ENCODE measurements at places on chromosomes 5 and 9.
A peak's percentile ranks its signal among the peaks of the same experiment; 100 is the strongest.

DNA sequence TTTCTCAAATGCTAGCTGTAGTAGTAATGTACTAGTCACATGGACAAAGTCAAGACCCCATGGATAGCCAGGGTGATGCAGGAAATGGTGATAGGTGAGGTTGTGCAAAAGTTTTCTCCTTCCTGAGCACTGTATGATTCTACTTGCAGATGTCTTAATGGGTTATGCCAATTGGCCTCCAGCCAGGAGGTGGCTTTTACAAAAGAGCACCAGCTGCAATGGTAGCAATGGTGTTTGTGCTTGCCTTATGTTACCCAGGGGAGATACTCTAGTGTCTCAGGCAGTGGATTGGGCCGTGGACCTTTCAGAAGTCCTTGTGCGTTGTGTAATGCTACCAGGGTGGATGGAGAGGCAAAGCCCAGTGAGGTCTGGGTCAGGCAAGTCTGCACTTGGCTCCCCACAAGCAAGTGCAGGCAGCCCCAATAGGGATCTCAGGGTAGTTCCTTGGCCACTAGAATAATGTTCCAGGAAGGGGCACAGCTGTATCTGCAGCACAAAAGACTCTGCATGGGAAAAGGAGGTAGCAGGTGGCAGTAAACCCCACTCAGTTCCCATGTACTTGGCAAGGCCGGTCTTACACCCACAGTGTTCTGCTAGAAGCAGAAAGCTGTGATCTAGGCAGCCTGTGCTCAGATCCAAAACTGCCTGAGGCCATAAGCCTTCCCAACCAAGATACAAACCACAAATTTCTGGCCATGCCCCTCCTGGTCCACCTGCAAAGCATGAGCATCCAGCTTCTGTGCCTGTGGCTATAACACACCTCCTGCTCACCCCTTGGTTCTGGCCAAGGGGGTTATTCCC is 46.4 kb upstream of the EDIL3 start:
- DNase-seq = no peak

- DNase-seq = peak; percentile 50
Measured at GRCh38 chr5:34657988-34658387, 1.9 kb downstream of the RAI14 start.

DNA sequence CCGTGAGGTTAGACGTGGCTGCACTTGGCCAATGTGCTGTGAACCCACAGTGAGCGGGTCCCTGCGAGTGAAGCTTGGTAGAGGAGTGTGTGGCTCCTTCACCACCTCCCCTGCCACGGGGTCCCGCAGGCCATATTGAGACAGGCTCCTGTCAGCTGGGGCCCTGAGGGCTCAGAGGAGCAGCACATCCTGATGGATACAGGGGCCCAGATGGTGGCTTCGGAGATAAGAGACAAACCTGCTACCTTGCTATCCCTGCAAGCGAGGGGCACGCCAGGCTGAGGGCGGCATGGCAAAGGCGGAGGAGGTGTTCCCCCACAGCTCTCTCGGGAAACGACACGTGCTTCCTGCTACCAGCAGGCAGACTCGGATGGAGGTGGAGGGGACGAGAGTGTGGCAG is 33.1 kb downstream of the SLC6A3 start:
- no peak for DNase-seq

DNA sequence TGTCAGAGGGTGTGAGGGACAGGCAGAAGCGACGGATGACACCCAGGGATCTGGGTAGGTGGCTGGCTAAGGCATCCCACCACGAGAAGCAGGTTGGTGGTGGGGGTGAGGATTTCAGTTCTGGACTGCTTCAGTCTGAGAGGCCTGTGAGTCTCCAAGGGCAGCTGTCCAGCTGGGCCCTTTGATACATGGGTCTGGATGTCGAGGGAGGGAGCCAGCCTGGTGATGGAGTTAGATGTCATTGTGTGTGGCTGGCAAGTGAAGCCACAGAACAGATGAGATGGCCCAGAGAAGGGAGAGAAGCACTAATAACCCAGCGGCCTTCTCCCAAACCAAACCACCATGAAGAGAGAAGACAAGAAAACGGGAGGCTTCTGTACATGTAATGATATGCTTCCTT is 11.1 kb downstream of the MED27 start:
- no peak for DNase-seq

GRCh38 chr5:43631182-43631910 is 28.4 kb downstream of the NNT start:
- peak; percentile 93 for DNase-seq

DNA sequence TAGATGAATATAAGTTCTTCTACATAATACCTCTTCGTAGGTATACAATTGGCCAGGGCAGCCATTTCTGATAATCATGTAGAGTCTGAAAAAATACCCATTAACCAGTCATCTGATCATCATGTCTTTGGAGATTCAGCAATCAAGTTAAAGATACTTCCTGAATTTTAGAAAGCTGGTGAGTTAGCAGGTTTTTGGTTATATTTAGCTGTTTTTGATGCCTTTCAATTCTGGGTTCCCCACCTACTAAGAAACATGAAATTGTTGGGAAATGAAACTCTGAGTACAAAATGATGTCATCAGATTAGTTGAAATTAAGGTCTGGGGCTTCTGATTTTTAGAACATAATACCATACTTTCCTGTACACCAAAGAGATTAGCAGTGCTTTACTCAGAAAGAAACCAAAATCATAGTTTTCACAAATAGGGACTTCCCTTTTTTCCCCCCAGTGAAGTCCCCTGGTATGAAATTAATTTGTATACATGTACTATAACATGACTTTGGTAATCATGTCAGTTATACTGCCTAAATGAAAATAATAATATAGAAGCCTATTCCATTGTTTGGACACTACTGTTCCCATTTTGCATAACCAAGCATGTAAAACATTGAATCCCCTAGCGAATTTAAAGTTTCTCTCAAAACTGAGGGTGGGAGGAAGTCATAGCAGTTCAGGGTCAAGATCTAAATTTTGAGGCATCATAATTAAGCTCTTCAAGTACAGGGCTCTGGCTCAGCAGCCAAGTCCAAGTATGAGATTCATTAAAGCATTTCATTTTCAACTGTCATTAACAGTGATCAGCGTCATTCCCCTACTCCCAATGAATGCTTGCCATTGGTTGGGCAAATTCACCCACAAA is 17.9 kb downstream of the PRLR start:
- no peak for DNase-seq

- DNase-seq = no peak
Measured at GRCh38 chr9:105459336-105459735, 11.5 kb downstream of the FSD1L start.

DNA sequence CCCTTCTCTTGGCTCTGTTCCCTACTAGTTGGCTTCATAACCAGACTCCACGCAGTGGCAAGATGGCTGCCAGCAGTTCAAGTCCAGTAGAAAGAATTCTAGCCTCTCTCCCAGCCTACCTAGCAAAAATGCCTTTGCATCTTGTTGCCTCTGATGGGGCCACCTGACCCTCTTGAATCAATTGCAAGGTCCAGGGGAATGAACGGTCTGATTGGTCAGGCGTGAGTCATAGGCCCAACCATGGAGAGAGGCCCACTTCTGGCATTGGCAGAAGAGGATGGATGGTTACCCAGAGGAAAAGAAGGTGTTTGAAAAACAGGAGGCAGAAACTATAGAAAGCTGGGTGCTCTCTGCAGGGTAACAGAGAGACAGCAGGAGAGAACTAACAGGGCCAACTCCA is 622.6 kb downstream of the CCDC171 start:
- no peak for DNase-seq

DNA sequence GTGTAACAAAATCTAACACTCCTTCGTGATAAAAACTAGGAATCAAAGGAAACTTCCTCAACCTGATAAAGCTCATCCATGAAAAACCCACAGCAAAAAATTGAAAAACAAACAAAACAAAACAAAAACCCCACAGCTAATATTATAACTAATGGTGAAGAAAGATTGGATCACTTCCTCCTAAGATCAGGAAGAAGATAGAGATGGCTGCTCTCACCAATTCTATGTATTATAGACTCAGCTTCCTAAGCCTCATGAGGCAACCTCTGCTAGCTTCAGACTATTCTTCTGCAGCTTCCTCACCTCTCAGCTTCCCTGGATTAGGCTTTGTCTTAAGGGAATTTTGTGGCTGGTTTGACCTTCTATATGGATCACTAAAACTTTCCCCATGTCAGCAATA is 40.1 kb downstream of the PHAX start:
- DNase-seq = no peak

DNA sequence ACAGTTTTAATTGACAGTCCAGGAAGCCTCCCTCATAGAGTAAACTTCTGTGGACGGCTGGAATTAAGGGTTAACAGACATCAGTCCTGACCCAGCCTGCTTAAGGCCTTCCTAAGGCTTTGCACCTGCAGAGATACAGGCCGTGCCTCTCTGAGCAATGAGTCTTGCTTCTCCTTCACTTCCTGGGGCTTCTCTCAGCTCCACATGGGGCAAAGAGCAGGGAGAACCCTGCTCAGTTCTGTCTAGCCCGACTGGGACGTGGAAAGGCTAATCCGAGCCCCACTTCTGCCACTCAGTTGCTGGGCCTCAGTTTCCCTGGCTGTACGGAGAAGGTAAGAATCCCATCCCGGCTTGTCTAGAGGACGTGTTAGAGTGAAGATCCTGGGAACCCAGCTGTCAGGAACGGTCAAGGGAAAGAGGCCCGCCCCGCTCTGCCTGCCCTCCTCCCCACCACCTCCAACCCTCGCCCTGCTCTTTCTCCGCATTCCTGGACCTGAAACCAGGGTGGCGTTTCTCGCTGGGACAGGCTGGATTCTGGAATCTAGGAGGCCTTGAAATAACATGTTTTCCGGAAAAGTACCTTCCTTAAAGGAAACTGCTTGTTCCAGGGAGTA is 6.5 kb downstream of the SPAAR start:
- DNase-seq = no peak

GRCh38 chr5:115324021-115324420 is 27.6 kb upstream of the CCDC112 start:
- no peak for DNase-seq

DNA sequence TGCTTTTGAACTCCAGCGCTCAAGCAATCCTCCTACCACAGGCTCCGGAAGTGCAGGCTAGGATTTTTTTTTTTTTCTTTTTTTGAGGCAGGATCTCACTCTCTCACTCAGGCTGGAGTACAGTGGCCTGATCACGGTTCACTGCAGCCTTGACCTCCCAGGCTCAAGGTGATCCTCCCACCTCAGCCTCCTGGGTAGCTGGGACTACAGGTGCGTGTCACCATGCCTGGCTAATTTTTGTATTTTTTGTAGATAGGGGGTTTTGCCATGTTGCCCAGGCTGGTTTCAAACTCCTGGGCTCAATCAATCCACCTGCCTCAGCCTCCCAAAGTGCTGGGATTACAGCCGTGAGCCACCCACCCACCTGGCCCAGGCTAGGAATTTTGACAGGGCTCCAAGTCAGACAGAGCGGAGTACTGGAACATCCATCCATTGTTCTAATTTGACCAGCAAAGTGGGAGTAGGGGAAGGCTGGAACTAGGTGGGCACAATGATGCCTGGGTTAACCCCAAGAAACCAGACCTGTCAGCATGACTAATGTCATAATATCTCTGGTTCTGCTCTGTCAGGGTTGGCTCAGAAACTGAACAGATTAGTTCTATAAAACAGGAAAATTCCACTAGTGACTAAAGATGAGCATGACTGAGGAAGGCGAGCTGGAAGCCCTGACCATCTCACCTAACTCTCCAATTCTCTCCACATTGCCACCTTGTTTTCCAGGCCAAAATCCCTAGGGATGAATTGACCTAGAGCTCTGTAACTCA is 9.2 kb downstream of the ZBTB5 start:
- DNase-seq = no peak

GRCh38 chr5:34667705-34668104 is 11.6 kb downstream of the RAI14 start:
- no peak for DNase-seq

- no peak for DNase-seq
Measured at GRCh38 chr9:113220467-113221002, 542 bp downstream of the FKBP15 start.

DNA sequence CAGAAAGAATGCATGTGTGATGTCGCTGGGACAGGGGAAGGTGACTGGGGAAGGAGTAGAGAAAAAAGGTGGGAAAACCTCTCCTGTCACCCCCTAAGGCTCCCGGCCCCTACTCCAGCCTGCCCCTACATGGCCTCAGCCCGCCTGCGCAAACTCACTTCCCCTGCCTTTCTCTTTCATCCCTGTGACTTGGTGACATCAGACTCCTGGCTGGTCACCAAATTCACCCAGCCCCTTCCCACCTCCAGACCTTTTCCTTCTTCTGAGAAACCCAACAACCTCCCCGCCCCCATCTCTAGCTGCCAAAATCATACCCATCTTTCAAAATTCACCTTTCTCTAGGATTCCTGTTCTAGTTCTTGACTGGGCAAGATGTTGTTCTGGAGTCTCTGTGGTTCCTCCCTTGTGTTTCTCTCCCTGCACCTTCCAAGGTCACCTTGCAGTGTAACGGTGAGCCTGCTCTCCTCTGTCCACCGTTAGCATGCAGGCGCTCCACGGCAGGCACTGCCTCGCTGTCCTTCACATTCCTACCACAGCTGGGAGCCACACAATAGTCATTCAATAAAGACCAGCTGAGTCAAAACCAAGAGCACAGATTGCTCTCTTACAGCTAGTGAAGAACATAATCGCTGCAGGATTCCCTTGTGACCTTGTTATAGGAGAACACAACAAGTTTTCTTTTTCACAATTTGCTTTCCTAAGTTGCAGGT is 134.5 kb downstream of the FANCC start:
- DNase-seq = no peak

- no peak for DNase-seq
Measured at GRCh38 chr5:150648294-150649107, 8.0 kb downstream of the SYNPO start.

- no peak for DNase-seq
Measured at GRCh38 chr9:114321759-114322158, 1.1 kb upstream of the ORM1 start.

DNA sequence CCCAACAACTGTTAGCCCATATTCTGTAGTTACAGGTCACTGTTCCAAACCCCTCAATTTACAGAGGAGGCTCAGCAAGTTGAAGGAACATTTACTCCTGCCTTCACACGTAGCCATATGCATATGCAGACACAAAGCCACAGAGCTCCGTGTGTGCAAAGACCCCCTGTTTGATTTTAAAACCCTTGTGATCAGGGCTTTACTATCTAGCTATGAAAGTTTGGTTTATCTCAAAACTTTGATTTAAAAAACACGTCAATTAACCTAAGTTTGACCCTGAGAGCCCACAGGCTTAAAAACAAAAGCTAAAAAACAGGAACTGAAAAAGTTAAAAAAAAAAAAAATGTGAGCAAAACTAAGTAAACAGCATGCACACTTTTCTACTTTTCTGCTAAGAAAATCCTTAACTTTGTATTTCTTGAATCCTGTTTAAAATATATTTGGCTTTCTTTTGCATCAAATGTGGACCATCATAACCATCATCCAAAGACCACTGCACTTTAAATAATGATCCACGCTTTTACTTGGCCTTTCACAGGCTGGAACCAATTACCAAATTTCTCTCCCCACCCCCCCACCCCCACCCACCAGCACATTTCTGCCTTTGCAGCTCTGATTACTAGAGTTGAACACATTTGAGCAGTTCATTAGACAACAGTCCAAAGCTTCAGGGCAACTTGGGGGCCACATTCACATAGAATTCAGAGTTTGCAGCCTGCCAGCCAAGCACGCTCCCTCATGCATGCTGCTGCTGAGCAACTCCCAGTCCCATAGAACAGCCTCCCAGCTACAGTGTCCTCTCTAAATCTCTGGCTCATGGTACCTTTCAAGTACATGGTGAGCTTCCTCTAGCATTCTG is 128.8 kb upstream of the MAP3K1 start:
- no peak for DNase-seq

- DNase-seq = no peak
Measured at GRCh38 chr9:114154600-114155102, 686 bp upstream of the COL27A1 start.

All from NCI-H748 treated with DMSO at 0.1 percent for 48 hours (cell line).